ENCODE measurements at places on chromosomes 5 and 9. TPM values are rescaled to one million over a fixed set of nuclear protein-coding genes. Genes with fewer than 3 reads are reported as not detected.

RABEPK gene
- 13.0 TPM for total RNA-seq

- DNase-seq, result no peak
Observed at GRCh38 chr5:127400946-127401670, 110.5 kb downstream of the MEGF10 start.

- DNase-seq, result no peak
Observed at GRCh38 chr9:72675586-72675985, 154.2 kb downstream of the TMC1 start.

ADGRV1 gene
- 0.52 TPM for total RNA-seq

- no peak for DNase-seq
Observed at GRCh38 chr5:110112348-110112747, 422.6 kb downstream of the MAN2A1 start.

DNA sequence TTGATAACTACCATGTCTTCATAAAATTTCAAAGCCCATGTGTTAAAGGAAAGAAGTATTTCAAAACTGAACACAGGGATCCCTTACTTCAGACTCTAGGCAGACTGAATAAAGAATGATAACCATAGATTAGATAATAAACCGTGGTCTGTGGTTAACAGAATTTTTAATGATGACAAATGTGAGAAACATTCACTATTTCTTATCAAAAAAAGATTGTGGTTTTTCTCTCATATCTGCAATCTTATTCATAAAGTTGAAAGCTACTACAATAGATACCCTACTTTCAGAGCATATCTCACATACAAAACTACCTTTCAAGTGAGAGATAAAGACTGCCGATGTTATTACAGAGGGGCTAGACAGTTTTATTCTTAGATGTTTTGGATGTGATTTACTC is 816.8 kb upstream of the DMAC1 start:
- DNase-seq, result no peak

DNA sequence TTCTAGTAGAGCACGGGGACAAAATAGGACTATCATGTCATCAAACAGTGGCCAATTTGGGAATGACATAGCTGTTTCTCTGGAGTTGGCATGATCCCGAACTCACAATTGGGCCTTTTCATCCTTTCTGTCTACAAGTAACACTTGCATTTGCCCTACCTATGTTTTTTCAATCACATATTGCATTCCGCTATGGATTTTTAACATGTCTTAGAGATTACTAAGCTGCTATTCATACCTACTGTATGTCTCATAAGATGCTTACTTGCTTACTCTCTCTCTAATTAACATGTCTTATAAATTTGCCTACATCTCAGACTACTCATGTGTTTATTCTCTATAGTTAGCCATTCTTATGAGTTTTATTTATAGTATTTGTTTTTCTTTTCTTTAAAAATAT is 341.2 kb upstream of the CTNND2 start:
- DNase-seq, result no peak

DNA sequence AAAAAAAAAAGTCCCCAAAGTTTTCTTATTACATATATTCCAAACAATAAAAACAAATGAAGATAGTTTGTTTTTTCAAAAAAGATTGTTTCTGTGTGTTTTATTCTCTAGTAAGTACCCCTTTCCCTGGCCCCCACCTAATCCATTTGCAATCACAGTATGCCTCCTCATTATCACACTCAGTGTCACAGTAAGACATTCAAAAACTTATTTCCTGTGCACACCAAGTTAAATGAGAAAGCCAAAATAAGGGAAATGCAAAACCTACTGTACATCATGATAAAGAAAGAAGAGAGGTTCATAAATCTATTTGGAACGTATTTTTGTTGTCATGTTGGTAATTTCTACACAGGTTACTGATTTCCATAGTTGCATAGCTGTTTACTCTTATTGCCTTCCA is 62.3 kb downstream of the ST8SIA4 start:
- no peak for DNase-seq

DNA sequence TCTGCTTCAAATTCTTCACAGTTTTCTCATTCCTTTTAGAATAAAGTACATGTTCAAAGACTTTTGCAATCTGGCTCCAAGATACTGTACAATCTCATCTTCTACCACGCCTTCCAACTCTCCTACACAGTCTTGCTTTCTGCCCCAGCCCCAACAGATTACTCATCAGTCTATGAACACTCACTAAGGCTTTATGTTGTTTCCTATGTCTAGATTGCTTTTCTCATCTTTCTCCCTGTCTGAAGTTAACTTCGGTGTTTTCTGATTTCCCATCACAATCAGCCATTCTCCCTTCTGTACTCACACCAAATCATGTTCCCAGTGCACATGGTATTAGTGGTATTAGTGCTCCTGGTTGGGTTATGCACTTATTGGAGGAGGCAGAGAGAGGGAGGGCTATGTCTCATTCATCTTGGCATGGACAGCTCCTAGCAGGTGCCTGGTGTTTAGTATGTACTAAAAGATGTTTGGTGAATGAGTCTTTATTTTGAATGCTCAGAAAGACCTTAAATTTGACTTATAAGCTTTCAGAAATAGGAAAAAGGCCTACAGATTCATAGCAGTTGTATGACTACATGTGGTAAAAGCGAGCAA is 44.0 kb upstream of the ZNF608 start:
- DNase-seq, result no peak
